ENCODE measurements at places on chromosomes 2 and 18. TPM values are rescaled to one million over a fixed set of nuclear protein-coding genes. Genes with fewer than 3 reads are reported as not detected.

The MC2R gene
- total RNA-seq = not detected

The CGREF1 gene
- 2.7 TPM for total RNA-seq

The LRRC30 gene
- not detected for total RNA-seq

The PKP4 gene
- 43.1 TPM for total RNA-seq

The OTOS gene
- total RNA-seq = not detected

DNA sequence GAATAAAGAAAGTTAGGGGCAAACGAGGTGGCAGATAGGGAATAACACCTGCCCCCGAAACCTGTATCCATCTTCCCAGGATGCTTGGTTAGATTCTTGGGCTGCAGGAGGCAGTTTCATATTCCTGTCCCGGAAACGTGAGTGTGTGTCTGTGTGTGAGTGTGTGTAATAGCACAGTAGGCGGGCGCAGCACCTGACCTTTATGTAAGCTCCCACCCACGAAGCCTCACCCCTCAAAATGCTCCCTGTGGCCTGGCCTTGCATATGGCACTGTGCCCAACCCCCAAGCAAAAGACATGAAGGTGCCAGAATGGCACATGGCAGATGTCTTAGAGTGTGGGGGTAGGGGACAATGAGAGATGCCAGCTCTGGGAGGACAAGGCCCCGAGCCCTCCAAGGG is 48.9 kb downstream of the EFR3B start:
- H3K27me3 ChIP-seq = peaks cover 2% of the 10 kb centered on the region
- no peak for DNase-seq
- no peak overlapping the region for H3K4me3 ChIP-seq
- H3K4me1 ChIP-seq = no peaks in the 10 kb centered on the region

DNA sequence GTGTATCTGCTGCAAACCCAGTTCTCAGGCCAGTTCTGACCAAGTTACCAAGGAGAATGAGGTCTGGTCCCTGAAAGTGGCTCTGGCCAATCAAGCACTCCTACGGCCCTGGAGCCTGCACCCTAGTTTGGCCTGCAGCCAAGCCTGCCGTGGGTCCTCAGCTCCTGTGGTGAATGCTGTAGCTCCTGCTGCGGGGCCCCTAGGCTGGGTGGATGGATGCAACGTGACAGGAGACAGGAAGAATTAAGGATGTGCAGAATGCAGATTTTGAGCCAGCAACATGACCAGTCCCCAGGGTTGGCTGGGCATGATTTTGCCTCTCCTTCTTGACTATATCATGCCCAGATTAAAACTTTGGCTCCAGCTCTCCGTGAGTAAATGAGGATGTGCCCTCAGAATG is 97.2 kb downstream of the SMAD7 start:
- H3K4me1 ChIP-seq = peaks cover 25% of the 10 kb centered on the region
- H3K27me3 ChIP-seq = no peaks in the 10 kb centered on the region
- no peaks in the 10 kb centered on the region for H3K36me3 ChIP-seq
- DNase-seq = no peak

DNA sequence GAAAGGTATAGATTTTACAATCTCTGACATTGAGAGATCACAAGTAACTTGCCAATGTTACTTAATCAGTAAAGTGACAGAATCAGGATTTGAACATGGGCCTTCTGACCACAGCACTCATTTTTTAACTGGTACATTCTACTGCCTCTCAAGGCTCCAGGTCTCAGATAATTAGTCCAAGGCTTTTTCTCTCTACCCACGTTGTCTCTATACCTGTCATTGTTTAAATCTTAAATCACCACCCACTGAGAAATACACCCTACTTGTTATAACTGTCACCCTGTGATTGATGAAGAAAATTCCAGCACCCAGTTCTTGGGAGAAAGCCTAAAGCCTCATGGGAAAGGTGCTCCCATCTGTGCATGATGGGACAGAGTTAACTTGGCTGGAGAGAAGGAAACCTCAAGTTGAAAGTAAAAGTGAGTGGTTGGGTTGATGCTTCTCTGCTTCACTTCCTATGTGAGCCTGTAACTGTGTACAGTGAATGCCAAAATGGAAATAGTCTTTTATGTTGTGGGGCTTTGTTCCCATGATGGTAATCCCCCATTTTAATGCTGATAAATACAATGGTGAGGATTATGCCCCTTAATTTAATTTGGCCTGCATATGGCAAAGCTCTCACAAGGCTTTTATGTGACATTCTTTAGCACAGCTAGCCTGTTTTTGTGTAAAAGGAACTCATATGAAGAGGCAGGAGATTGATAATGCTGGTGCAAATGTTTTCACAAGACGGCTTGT is 190.1 kb upstream of the SP5 start:
- H3K27me3 ChIP-seq = peaks cover 11% of the 10 kb centered on the region
- H3K27ac ChIP-seq = no peak overlapping the region
- H3K36me3 ChIP-seq = no peaks in the 10 kb centered on the region
- no peak overlapping the region for H3K4me3 ChIP-seq
- DNase-seq = no peak

GRCh38 chr18:50649821-50650220 is 89.9 kb downstream of the MAPK4 start:
- no peak for DNase-seq
- no peaks in the 10 kb centered on the region for H3K4me1 ChIP-seq
- H3K36me3 ChIP-seq = no peaks in the 10 kb centered on the region
- H3K27ac ChIP-seq = no peak overlapping the region
- peaks cover 5% of the 10 kb centered on the region for H3K27me3 ChIP-seq
- H3K4me3 ChIP-seq = no peak overlapping the region

DNA sequence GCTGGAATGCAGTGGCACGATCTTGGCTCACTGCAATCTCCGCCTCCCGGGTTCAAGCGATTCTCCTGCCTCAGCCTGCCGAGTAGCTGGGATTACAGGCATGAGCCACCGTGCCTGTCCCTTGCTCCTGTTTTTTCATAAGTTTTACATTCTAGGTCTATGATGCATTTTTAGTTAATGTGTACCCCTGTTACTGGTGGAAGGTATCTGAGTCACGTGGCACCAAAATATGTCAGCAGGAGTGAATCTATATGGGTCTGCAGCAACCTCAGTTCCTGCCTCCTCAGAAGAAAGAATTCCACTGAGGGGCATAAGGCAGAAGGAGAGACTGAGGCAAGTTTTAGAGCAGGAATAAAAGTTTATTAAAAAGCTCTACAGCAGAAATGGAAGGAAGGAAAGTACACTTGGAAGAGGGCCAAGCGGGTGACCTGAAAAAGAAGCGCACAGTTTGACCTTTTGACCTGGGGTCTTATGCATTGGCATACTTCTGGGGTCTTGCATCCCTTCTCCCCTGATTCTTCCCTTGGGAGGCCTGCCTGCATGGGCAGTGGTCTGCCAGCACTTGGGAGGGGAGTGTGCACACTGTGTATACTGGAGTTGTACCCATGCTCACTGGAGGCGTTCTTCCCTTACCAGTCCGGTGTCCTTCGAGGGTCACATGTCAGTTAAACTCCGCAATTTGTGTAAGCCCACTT is 1.1 kb upstream of the MFSD2B start:
- no peak overlapping the region for H3K27ac ChIP-seq
- no peak for DNase-seq
- H3K36me3 ChIP-seq = no peaks in the 10 kb centered on the region
- H3K4me3 ChIP-seq = no peak overlapping the region
- H3K4me1 ChIP-seq = no peaks in the 10 kb centered on the region

- H3K27me3 ChIP-seq = no peaks in the 10 kb centered on the region
- no peaks in the 10 kb centered on the region for H3K36me3 ChIP-seq
- H3K4me3 ChIP-seq = no peak overlapping the region
- H3K27ac ChIP-seq = no peak overlapping the region
- DNase-seq = no peak
Observed at GRCh38 chr2:16182841-16183240, 242.5 kb downstream of the MYCN start.

GRCh38 chr18:8699948-8700347 is 5.4 kb upstream of the MTCL1 start:
- peaks cover 8% of the 10 kb centered on the region for H3K4me1 ChIP-seq
- H3K27me3 ChIP-seq = peaks cover 25% of the 10 kb centered on the region
- DNase-seq = no peak
- no peaks in the 10 kb centered on the region for H3K36me3 ChIP-seq
- H3K27ac ChIP-seq = no peak overlapping the region

DNA sequence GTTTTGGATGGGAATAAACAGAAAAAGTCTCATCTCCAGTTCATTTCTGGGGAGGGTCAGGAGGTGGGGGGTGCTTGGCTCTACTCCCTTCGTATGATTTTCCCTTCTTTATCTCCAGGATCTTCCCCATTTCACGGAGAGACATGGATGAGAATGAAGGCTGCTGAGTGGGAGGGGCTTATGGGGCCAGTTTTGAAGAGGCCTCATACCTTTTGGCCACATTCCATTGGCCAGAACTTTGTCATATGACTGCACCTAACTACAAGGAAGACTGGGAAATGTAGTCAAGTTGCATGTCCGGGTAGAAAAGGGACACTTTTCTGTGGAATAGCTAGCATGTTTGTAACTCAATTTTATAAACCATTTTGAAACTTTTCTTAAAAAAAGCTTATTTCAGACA is 117.6 kb downstream of the NEDD4L start:
- no peak overlapping the region for H3K27ac ChIP-seq
- H3K36me3 ChIP-seq = no peaks in the 10 kb centered on the region
- peaks cover 10% of the 10 kb centered on the region for H3K4me1 ChIP-seq
- no peak for DNase-seq

DNA sequence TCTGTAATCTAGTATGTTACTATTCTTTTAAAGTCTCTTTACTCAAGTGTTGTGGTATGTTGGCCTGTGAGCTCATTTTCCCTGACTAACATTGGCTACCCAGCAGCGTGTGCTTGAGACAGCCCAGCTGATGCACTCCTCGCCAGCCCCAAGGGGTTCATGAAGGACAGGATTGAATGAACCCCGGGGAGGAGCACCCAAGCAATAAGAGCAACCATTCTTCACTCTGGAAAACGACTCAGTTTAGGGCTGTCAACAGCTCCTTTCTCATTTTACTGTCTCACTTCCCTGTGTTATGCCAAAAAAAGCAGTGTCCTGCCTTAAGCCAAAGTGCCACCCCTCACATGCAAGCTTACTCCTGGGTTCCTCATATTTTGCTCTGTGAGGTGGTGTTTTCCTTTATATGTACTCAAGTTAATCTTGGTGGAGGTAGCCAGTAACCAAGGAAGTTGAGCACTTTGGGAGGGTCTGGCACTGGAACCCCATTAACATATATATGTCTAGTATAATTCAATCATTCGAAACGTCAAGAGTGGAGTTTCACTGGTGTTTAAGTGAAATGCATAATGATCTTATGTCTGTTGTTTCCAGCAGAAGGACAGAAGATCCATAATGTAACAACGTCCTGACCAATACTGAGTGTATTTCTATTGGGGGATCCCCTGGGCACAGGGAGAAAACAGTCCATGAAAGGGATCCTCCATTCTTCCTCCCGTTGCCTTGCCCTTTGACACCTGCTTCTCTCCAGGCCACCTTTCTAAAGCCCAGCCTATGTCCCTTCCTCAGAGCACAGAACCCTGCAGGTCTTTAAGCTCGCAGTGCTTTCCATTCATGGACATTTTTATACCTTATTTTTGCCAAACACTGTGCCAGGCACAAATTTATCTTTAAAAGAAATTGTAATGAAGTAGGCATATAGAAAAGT is 43.2 kb downstream of the ATIC start:
- no peaks in the 10 kb centered on the region for H3K27me3 ChIP-seq
- no peak overlapping the region for H3K27ac ChIP-seq
- H3K4me1 ChIP-seq = no peaks in the 10 kb centered on the region
- H3K36me3 ChIP-seq = peaks cover 42% of the 10 kb centered on the region
- no peak for DNase-seq

All from activated CD4-positive, alpha-beta memory T cell treated with anti-CD3 and anti-CD28 coated beads for 36 hours (primary cell).